ENCODE measurements at places on chromosomes 11 and 22.

DNA sequence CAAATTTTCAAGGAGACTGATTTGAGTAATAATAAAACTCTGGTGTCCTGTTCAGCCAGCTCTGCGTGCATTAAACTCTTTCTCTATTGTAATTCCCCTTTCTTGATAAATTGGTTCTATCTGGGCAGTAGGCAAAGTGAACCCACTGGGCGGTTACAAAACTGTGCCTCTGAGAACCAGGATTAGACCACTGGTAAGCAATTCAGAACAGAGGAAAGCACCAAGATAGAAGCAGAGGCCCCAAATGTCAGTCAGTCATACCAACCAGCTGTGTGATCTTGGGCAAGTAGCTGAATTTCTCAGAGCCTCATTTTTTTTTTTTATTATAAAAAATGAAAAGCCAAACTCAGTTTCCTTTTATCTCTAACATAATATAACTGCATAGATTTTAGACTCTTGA lies 54.9 kb downstream of the TRIM44 start:
- no peak for DNase-seq

- no peak for DNase-seq
These were observed 904.4 kb downstream of the BRD1 start for GRCh38 chr22:48923165-48923865.

GRCh38 chr11:75639762-75640181 lies 29.1 kb downstream of the MAP6 start:
- no peak for DNase-seq

GRCh38 chr22:25534724-25535123 lies 29.8 kb upstream of the GRK3 start:
- no peak for DNase-seq

DNA sequence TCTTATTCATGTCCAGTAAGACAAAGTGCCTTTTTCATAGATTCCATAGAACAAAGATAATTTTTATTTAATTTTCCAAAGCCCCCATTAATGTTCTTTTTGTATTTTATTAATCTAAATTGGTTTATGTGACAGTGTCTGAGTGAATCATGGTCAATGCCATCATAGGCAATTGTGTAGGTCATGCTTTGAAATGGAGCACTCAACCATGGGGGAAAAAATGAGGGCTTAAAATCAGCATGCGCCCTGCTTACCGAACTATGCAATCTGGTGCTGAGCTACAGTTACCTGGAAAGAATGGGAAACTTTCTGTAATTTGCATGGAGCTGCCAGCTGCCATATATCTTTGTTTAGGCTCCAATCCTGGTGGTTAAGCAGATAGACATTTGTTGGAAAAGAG lies 28.4 kb upstream of the RAB38 start:
- DNase-seq: no peak

GRCh38 chr11:50181334-50181733 lies 148.7 kb downstream of the OR4C45 start:
- no peak for DNase-seq

- DNase-seq: peak; percentile 95
These were observed at the start of the genes FEN1 and TMEM258 for GRCh38 chr11:61792310-61793082. FEN1 (plus strand) TSS chr11:61792911; CDS start chr11:61795362, 2,451 bp downstream. TMEM258 (minus strand) TSS chr11:61792599; CDS start chr11:61792558, 41 bp downstream.

DNA sequence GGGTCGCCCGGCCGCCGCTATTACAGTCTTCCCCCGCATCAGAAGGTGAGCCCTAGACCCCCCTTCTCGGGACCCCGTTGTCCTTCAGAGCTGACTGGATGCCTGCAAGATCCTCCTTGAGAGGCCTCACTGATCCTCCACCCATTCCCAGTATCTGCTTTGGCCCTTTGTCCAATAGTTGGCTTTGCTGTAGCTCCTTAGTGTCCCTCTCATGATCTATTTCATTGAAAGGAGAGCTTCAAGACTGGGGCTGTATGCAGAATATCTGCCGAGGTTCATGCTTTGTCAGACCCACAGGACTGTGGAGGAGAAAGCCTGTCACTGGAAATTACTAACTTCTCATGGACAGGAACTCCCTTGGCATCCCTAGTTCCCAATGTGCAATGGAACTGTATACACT lies 499 bp downstream of the DLAT start:
- peak; percentile 24 for DNase-seq

DNA sequence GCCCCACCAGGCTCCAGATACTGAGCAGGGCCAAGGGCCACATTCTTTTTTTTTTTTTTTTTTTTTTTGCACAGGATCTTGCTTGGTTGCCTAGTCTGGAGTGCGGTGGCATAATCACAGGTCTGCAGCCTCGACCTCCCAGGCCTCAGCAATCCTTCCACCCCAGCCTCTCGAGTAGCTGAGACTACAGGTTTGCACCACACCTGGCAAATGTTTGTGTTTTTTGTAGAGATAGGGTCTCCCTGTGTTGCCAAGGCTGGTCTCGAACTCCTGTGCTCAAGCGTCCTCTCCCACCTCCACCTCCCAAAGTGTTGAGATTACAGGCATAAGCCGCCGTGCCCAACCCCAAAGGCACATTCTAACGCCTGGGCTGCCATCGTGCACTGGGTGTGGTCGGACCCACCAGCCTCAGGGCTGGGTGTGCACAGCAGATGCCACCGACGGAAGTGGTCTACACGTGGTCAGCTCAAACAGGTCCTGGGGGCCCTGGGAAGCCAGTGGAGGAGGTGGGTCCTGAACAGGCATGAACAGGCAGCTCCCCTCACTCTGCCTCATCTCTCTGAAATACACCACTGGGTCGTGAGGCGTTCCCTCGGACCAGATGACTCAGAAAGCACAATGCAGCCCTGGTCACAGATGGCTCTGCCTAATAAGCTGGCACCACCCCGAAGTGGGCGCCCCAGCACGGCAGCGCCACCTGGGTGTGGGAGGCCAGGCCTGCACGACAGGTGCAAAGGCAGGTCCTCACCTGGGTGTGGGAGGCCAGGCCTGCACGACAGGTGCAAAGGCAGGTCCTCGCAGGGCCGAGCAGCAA lies 5.1 kb upstream of the B4GALNT4 start:
- peak; percentile 91 for DNase-seq

DNA sequence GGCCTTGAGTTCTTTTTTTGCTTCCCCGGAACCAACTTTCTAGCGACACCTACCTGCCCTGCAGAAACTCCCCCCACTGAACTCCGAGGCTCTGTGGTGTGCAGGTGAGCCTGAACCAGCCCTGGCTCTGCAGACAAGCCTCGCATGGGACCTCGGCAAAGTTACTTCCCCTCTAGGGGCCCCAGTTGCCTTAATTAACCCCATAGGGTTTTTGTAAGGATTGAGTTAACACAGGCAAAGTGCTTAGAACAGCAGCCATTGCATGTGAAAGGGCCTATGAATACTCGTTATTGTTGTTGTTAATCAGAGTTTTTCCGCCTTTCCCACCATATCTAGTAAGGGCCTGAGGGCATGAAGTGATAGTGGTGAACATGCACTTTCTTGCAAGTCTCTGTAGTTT lies 12.6 kb upstream of the SYT13 start:
- DNase-seq: no peak

DNA sequence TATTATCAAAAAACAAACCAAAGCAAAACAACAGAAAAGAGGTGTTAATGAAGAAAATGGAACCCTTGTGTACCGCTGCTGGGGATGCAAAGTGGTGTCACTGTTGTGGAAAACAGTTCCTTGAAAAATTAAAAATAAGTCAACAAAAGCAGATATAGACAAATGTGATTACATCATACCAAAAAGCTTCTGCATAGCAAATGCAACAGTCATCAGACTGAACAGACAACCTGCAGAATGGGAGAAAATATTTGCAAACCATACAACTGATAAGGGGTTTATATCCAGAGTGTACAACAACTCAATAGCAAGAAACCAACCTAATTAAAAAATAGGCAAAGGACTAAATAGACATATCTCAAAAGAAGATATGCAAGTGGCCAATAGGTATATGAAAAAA lies 22.9 kb upstream of the CARS1 start:
- DNase-seq: no peak

- DNase-seq: no peak
These were observed 9.1 kb downstream of the MMP10 start for GRCh38 chr11:102771351-102771750.

DNA sequence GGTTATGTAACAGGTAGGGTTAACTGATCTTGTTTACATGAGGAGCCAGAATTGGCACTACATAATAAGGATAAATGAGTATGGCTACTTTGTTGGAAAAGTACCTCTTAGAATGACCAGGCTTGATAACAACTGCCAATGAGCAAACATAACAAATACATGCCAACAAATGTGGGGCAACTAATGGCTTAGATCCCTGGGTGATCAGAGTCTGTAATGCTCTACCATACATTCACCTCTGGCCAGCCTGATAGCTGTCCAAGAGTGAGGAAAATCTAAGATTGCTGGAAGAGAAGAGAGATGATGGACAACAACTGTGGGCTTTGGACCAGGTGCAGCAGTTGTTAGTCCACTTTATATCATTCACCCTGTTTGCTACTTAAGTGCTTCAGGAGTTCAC lies 1025.0 kb downstream of the NTM start:
- no peak for DNase-seq

DNA sequence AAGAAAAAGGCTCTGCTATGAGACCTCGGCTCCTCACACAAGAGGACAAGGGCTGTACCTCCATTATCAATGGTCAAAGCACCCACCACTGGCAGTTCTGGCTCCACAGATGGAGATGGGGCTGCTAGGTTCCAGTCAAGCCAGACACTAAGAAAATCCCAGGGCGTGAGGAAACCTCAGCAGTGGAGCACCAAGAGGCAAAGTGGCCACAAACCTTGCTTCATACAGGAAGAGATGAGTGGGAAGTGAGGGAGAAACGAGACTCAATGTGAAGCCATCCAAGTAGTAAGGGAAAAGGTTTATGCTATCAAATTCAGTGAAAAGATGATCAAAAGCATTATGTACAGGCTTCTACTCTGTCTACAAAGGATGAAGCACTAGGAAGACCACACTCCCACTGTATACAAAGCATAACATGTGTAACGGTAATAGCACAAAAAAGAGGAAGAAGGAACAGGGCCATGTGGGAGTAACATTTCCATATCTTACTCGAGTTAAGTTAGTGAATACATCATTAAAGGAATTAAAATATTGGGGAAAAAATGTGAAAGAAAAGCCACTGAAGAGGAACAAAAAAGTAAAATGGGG lies 27.0 kb downstream of the POLDIP3 start:
- DNase-seq: no peak

- no peak for DNase-seq
These were observed 2.9 kb downstream of the MYBPC3 start for GRCh38 chr11:47349521-47350095.

GRCh38 chr11:42770444-42771065 lies 541.2 kb upstream of the API5 start:
- peak; percentile 37 for DNase-seq

DNA sequence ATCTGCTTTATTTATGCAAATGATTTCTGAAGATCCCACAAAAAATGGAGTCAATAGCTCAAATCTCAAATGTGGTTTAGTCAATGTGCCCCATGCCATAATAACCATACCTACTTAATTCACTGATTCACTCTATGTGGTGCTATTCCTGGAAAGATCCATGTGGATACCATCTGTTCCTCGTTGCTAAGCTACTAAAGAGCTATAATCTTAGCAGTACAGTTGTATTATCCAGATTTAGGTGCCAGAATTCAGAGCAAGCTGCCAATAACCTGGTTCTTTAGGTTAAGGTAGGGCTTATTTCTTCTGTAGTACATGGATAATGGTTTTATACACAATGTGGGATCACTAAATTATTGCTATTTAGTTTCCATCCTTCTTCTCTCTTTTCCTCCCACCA lies 974.7 kb upstream of the CCDC90B start:
- no peak for DNase-seq

DNA sequence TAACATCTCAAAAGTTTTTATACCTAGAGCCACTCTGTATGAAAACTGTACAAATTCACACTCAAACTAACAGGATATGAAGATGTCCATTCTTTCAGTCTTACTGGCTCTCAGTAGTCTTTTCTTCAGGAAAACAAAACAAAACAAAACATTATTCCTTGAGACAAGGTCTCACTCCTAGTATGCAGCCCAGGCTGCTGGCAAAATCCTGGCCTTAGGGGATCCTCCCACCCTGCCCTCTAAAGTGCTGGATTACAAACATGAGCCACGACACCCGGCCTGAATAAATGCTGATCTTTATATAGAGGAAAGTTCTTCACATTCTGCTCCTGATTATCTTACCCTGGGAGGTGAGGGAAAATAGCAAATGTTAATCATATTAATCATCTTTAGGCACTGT lies 5.1 kb downstream of the APOL2 start:
- DNase-seq: no peak

GRCh38 chr11:130728185-130729180 lies 187.8 kb downstream of the SNX19 start:
- DNase-seq: no peak

DNA sequence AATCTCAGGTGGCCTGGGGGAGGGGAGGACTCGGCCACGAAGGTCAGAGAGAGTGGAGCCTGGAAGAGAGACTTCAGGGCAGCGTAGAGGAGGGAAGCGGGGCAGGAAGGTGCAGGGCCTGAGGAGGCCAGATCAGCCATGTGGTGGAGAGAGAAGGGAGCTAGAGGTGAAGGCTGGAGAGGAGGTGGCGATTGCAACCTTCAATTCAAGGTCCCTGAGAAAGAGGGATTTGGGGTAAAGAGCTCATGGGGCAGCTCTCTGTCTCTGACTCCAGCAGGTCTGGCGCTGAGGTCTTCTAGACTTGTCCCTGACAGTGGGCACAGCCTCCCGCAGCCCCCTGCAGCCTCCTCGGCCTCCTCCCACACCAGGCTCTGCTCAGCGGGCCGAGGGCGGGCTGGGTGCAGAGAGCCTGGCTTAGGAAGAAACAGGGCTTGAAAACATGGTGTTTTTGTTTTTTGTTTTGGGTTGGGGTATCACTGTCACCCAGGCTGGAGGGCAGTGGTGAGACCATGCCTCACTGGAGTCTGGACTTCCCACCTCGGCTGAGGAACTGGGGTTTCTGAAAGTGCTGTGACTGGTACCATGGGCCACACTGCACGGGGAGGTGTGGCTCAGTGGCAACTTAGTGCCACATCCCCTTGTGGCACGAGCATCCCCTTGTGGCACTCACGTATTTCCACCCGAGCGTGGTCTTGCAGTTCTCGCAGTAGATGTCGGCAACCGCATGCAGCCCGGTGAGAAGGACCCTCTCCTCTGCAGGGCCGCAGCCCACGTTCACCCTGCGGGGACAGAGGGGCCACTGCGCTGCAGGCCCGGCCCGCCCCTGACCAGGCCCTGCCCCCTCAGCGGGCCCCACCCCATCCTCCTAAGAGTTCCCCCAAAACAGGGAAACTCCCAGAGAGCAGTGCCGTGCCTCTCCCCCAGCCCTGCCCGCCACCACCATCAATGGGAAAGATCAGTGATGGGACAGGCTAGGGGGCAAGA lies 32.6 kb downstream of the YPEL1 start:
- DNase-seq: no peak

DNA sequence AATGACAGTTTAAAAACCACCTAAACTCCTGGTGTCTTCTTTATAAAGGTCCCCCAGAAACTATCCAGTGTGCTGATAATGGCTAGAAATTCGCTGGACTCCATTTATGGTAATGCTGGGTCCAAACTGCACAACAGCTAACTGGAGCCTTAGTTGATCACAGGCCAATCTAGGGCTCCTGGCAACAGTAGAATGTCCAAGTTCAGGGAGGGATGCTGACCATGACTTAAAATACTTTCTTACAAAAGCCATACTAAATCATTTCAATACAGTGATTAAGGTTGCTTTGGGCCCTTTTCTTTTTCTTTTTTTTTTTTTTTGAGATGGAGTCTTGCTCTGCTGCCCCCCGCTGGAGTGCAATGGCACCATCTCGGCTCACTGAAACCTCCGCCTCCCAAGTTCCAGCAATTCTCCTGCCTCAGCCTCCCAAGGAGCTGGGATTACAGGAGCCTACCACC lies 14.5 kb upstream of the GAB2 start:
- no peak for DNase-seq

- DNase-seq: no peak
These were observed 5.5 kb downstream of the TCIRG1 start for GRCh38 chr11:68044145-68044813.

Data from RKO (cell line).